ENCODE measurements at places on chromosomes 6 and 20.

GRCh38 chr6:143408151-143408786 lies 42.2 kb downstream of the ADAT2 start:
- DNase-seq: no peak

- DNase-seq: no peak
These were observed 397.8 kb downstream of the LAMA2 start for GRCh38 chr6:129280749-129281148.

GRCh38 chr6:124056407-124057334 lies 253.0 kb downstream of the NKAIN2 start:
- no peak for DNase-seq

DNA sequence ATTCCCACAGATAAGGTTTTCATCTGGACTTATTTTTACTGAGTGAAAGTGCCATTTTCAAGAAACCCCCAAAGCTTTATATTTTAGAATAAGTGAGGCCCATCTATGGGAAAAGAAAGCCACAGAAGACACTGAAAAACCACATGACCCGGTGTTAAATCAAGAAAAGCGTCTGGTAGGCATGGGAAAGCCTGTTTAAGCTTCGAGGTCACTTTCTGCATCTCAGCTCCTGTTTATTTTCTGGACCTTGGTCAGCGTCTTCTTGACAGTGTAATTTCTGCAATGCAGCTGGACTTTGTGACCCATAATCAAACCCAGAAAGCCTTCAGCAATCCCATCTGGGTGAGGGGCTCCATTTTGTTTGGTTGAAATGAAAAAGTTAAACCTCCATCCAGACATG lies 59.6 kb upstream of the NEDD9 start:
- DNase-seq: no peak

GRCh38 chr6:71289802-71290175 lies 1.2 kb downstream of the OGFRL1 start:
- no peak for DNase-seq

DNA sequence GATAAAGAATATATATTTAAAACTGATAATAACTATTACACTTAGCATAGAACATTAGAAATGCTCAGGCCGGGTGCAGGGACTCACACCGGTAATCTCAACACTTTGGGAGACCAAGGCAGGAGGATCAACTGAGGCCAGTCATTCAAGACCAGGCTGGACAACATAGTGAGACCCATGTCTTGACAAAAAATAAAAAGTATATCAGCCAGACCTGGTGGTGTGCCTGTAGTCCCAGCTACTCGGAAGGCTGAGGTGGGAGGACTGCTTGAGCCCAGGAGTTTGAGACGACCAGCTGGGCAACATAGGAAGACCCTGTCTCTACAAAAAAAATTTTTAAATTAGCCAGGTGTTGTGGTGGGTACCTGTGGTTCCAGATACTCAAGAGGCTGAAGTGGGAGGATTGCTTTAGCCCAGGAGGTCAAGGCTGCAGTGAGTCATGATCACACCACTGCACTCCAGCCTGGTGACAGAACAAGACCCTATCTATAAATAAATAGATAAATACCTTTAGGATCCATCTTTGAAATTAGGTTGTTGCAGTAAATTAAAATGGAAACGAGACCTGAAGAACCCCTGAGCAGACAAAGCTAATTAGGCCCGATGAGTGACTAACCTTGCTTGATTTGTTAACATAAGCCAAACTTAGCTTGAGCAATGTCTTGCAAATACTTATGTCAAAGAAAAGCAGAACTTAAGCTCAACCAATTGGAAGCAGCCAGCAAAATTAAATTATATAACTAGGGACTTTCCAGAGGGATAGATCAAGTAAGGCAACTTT lies 75.8 kb upstream of the E2F3 start:
- DNase-seq: no peak

- DNase-seq: no peak
These were observed 16.4 kb downstream of the PIGT start for GRCh38 chr20:45432294-45432693.

DNA sequence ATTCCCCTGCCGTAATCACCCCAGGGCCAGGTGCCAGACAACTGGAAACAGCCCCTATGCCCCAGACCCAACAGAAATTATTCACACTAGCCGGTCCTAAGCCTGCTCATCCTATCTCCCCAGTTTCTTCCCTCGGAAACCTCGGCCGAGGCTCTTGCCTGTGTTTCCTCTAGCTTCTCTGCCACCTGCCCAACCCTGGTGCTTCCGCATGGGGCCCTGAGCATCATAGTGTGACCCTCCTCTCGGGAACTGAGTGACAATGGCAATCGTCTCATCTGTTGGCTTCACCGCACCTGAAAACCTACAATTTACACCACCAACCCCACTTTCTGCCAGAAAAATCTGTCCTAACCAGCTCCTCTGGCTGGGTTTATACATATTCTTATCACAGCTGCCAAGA lies 257.3 kb downstream of the SOD2 start:
- DNase-seq: no peak

DNA sequence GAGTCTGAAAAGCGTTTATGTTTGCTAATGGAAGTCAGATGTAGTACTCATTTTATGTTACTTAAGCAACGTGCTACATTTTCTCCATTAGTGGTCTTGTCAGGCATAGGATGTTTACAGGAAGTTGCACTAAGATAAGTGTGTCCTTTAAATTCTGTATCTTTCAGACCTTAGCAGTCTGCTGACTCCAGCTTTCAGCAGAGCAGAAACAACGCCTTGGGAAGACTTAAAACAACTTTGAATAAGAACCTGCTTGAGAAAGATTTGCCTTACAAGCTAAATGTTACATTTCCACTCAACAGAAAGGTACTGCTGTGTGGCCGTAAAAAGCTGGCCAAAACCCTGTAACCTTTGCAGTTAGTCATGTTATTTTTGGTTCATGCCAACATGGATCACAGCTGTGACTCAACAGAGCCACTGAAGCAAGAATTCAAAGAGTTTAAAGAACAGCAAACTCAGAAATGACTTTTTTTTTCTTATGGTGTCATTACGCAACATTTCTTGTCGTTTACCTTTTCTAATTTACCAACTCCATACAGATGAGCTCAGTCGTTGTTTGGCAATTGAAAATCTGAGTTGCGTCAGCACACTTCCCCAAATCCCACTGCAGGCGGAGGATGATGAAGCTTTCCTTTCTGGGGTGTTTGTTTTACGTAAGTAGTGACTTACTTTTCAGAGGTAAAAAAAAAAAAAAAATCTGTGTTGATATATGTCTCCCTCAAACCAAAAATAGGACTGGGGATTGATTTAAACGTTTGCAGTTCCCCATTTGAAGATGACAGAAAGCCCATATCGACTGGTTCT lies 27.9 kb upstream of the BMP6 start:
- no peak for DNase-seq

DNA sequence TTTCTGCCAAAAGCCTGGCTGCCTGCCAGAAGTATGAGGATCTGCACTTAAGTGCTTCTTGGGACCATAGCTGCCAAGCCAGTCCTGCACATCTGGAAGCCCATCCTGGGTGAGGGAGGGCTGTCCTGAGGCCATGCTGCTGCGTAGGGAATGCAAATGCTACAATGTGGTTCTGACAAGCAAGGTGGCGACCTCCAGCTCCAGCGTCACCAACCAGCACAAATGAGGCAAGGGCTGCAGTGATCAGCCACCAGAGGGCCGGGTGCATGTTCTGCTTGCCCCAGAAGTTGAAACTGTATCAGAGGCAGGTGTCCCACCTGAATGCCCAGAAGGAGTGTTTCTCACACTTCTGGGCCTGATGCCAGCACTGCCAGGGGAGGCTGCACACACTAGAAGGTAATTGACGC lies 99.1 kb upstream of the KCNQ5 start:
- no peak for DNase-seq

GRCh38 chr20:38563802-38564431 lies 17.1 kb upstream of the ADIG start:
- no peak for DNase-seq

DNA sequence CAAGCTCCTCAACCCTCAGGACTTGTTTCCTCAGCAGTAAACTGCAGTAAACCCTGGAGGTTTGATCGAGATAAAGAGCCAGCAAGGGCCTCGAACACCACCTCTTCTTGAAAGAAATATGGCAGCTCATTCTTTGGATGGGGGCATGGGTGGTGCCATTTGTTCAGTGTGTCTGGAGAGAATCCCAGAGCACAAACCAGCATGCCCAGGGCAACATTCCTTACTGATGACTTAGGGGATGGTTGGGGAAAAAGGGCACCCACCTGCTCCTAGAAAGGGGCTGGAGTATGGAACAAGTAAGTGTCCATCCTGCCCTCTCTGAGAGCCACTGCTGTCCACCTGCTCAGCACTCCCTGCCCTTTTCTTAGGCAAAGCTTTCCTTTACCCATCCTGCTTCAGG lies 31.3 kb upstream of the ZFAND3 start:
- DNase-seq: no peak

GRCh38 chr6:110447761-110448160 lies 28.7 kb downstream of the SLC22A16 start:
- no peak for DNase-seq

Measured in coronary artery (tissue), 2 donors.